ENCODE measurements at places on chromosomes 2 and 18.

- no peak for DNase-seq
Measured at GRCh38 chr2:229825476-229825875, 96.3 kb downstream of the TRIP12 start.

DNA sequence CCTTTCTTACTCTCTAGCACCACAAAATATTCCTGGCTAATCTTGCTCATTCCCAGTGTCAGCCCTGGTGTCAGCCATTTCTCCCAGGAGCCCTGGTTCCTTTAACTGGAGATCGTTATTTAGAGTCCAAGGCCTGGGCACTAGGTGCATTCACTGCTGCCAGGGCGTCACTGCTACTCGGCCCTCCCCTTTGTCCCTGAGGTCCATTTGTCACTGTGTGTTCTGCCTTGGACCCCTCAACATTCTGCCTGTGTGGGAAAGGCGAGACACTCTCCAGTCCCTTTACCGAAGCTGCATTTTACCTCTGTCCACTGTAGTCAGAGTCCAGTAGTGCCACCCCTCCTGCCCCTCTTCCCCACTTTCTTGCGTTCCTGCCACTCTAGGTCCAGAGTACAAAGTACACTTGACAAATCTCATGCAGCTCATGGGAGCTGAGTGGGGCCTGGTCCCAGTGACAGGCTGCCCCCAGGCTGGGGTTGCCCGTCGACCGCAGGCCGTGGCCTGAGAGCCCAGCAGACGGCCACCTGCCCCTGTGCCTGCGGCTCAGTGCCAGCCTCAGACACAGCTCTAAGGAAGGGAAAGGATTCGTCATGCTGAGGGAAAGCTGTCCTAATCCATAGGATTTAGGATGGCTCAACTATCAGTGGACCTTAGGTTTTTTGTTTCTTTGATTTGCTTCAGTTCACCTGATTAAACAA lies 52.1 kb downstream of the COPS8 start:
- no peak for DNase-seq

GRCh38 chr2:236136538-236136937 lies 31.6 kb downstream of the GBX2 start:
- no peak for DNase-seq

DNA sequence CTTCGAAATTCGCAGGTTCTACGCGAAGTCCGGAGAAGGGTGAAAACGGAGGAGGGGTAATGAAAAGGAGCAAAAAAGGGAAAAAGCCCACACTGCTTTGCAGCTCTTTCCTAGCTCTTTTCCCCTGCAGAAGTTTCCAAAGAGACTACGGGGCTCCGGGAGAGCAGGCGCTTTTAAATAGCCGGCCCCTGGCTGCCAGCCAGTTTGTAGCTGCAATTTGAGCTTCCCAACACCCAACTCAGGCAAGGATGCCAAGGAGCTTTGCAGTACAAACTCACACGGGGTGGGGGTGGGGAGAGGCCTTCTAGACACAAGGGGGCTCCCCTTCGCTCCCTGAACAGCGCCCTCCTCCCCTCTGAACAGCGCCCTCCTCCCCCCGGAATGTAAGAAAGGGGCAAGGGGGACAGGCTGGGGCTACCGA lies at the start of gene IGFBP5:
Gene IGFBP5, minus strand, starts transcription at position 149 of the 421 bp plus-strand sequence. CDS start 774 bp downstream, outside the sequence.
- DNase-seq = no peak

- no peak for DNase-seq
Measured at GRCh38 chr2:152846697-152847470, 128.5 kb downstream of the ARL6IP6 start.

All from stimulated activated naive CD8-positive, alpha-beta T cell treated with anti-CD3 and anti-CD28 coated beads, Interleukin-15, Interleukin-2, amounts not matched to agents 100 U/mL and 50 U/mL, for 24 hours (primary cell).